ENCODE measurements at places on chromosomes 6 and 20. TPM values are rescaled to one million over a fixed set of nuclear protein-coding genes. Genes with fewer than 3 reads are reported as not detected.
A peak's percentile ranks its signal among the peaks of the same experiment; 100 is the strongest.

- no peak for DNase-seq
Measured at GRCh38 chr6:27275025-27275956, 27.8 kb downstream of the PRSS16 start.

- DNase-seq: no peak
Measured at GRCh38 chr20:21125072-21125848, 622 bp upstream of the KIZ start.

- no peak for DNase-seq
Measured at GRCh38 chr6:42860481-42860880, 18.9 kb upstream of the RPL7L1 start.

DNA sequence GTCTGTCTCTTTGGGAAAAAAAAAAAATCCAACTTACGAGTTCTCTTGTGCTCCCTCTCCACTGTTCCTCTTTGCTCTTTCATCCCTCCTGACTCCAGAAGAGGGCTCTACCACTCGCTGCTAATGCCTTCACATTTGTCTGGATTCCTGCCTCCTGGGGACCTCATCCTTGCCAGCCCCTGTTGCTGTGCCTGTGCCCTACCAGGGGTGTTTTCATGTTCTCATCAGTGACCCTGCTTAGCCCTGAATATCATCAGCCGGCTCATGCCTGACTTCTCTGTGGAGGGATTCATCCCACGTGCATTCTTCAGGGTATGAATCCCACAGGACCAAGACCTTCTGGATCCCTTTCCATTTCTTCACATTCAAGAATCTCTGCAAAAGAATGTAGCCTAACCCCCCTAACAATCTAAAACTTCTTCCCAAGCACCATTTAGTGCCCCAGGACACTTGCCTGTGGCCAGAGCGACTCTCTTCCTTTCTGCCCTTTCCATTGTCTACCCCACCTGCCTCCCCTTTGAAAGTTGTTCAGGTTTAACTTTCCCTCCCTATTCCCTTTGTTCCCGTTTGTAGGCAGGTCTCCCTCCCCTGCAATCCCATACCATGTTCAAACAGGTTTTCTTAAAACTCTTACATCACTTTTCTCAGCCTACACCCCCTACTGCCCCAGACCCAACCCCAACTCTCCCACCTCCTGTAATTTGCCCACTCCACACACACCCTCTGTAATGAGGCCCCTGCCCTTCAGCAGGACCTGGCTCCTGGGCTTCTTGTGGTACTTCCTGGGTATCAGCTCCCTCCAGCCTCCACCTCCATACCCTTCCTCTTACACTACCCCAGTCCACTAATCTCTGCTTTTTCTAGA is 50.2 kb downstream of the RREB1 start:
- no peak for DNase-seq

The KHDC1 gene
- polyA plus RNA-seq: 2.1 TPM

- peak; percentile 44 for DNase-seq
Measured at GRCh38 chr6:44257025-44257752, at the start of gene SLC35B2. TSS of gene SLC35B2 (minus strand) at chr6:44257528. CDS start at chr6:44257410, 118 bp downstream.

The EIF6 gene
- 487 TPM for polyA plus RNA-seq

DNA sequence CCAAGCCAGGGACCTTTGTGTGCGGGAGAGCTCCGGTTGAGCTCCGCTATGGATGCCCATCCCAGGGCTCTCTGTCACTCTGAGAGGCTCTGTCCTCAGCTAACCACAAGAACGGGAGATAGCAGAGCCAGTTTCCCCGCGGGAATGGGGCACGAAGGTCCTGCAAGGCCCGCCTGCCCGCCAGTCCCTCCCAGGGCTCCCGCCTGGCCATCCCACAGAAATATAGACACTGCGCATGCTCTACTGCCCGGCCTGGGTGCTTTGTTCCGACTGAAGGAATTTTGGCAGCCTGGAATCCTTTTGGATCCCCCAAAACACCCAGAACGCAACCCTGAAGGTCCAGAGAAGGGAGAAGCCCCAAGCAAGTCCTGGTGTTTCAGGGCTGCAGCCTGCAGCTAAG is 8.6 kb upstream of the DEFB110 start:
- no peak for DNase-seq

The BHLHE23 gene
- not detected for polyA plus RNA-seq

DNA sequence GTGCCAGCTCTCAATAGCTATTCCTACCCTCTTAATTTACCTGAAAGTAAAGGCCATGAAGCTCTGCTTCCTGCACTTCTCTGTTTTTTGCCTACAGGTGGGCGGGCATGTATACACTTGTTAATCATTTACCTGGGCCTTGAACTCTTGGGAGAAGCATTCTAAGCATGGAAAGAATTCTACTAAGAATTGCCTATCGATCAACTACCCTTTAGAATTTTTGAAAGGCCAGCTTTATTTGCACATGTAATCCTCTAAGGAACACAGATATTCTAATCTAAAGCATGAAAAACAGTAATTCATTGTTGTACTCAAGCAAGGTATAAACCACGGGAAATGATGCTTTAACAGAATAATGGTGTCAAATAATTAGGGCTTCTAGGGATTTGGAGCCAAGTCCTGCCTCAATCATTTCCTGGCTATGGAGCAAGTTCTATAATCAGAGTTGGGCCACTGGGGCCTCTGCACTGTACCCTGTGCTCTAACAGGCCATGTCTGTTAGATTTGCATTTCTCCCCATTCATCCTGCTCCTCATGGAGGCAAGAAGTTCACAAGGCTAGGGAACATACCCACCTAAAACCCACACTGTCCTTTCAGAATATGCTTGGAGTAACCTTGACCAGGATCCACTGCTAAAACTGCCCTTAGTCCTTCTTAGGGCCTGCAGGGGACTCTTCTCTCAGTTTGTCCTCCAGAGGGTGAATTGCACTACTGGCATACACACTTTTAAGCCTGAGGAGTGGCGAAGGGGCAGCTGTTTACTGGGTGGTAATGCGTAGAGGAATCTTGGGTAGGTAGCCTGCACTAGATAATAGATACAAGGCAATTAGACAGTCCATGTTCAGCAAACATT is 276.4 kb upstream of the JAG1 start:
- no peak for DNase-seq

GRCh38 chr20:10217721-10218410 is 764 bp upstream of the SNAP25 start:
- peak; percentile 14 for DNase-seq

- DNase-seq: no peak
Measured at GRCh38 chr6:111782887-111783466, 90.3 kb downstream of the FYN start.

- no peak for DNase-seq
Measured at GRCh38 chr20:19045371-19045770, 167.1 kb upstream of the SLC24A3 start.

The LBP gene
- polyA plus RNA-seq: not detected

The SLC13A3 gene
- 5.3 TPM for polyA plus RNA-seq
